H4 (cell line): ENCODE measurements at places on chromosomes 5 and 9. TPM values are rescaled to one million over a fixed set of nuclear protein-coding genes. Genes with fewer than 3 reads are reported as not detected.
A peak's percentile ranks its signal among the peaks of the same experiment; 100 is the strongest.

TGFBI gene
- 2,353 and 2,468 TPM in 2 replicates for total RNA-seq

ENTPD2 gene
- total RNA-seq = not detected in 2 replicates

SLC6A18 gene
- total RNA-seq = not detected in 2 replicates

SLC6A19 gene
- not detected in 2 replicates for total RNA-seq

DNA sequence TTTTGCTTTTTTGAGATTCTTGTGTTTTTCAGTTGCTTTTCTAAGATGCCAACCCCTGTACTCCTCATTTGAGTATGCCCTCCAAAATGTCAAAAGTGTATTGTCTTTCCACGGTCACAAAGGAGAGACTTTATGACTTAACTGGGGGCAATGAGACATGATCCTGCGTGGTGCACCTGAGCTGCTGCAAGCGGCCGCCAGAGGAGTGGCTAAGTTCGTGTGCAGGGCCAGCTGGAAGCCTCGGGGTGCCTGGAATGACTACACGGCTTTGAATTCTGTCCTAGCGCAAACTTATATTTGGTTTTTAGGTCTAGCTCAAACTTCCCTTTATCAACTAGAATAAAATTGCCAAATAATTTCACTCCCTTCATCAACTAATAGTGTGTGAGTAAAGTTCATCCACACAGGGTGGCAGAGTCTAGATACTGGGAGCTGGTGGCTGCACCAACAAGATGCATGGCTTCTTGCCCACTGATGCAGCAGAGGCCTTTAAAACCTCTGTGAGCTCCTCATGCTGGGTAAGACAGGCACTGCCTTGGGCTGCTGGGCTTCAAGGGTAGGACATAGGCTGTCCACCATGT lies 4.7 kb downstream of the GADD45G start:
- DNase-seq = no peak

GRCh38 chr5:33032271-33033070 lies 321.4 kb downstream of the NPR3 start:
- no peak for DNase-seq

DNA sequence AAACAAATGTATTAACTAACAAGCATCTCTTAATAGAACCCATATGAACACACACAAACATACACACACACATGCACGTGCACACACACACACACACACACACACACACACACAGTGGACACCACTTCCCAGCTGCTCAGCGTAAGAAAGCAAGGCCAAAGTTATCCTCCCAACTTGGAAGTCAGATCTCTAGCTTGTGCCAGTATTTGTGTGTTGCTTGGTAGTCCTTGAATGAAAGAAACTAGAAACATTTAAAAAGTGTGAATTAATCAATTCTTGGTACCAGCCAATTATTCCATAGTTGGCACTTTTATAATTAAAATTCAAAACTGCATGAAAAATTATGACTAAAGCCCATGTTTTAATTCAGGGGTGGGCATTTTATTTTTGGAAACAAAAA lies 178.1 kb downstream of the TMEM161B start:
- no peak for DNase-seq

DNA sequence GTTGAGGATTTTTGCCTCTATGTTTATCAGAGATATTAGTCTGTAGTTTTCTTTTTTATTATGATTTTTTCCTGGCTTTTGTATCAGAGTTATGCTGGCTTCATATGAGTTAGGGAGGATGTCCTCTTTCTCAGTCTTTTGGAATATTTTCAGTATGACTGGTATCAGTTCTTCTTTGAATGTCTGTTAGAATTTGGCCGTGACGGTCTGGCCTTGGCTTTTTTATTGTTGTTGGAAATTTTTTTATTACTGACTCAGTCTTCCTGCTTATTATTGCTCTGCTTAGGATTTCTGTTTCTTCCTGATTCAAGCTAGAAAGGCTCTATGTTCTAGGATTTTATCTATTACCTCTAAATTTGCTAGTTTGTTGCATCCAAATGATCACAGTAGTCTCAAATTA lies 421.9 kb downstream of the CDH10 start:
- no peak for DNase-seq

GRCh38 chr5:157459715-157460599 lies at the start of gene NIPAL4:
NIPAL4 (plus strand) TSS chr5:157460213; CDS start chr5:157460321, 108 bp downstream.
- DNase-seq = no peak

GRCh38 chr5:62199792-62200716 lies 106.0 kb upstream of the KIF2A start:
- DNase-seq = no peak

DNA sequence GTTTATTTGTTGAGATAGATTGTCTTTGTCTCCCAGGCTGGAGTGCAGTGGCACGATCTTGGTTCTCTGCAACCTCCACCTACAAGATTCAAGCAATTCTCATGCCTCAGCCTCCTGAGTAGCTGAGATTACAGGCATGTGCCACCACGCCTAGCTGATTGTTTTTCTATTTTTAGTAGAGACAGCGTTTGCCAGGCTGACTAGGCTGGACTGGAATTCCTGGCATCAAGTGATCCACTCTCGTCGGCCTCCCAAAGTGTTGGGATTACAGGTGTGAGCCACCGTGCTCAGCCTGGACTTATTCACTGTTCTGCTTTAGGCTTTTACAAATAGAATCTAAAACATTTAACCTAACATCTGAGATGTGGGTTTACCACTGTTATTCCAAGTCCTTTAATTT lies 91.3 kb downstream of the COMMD10 start:
- DNase-seq = no peak

DNA sequence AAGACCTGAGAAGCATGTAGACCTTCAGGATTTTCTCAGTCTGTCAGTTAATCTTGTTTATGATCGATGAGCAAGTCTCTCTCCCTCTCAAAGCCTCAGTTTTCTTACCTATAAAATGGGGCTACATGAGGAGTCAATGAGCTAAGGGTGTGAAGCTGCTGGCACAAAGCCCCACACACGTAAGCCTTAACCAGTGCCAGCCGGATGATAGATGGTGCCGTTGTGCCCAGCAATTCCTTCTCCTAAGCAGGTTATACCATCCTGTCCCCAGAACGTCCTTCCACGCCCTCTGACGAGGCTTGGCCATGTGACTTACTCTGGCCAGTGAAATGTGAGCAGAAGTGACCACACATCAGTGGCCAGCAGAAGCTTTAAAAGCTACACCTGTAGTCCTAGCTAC lies 179.0 kb downstream of the C9orf50 start:
- no peak for DNase-seq

DNA sequence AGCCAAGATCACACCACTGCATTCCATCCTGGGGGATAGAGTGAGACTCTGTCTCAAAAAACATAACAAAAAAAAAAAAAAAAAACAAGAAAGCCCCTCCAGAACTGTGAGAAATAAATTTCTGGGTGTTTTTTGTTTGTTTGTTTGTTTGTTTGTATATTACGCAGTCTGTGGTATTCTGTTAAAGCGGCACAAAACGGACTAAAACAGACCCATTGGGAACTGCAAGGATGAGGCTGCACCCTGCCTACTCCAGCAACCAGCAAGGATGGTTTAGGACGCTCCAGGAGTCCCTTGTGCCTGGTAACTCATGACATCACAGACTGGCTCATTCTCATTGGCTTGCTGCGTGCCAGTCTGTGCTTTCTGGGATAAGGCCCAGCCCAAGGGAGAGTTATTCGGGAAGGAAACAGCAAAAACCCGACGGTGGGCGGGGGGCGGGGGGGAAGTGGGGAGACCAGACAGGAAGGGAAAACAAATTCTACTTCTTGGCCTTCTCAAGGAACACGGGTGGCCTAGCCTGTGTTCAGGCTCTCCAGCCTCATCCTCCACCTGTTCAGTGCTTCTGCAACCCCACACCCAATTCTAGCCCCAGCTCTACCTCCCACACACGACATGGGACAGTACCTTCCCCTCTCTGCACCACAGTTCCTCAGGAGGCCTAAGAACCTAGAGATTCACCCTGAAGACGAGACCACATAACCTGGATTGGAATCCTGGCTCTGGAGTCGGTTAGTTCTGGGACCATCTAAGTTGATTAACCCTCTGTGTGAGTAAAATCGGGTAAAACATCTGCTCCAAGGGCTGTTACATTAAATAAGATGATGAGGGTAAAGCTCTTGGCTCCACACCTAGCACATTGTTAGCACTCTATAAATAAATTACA lies 2.8 kb downstream of the CD74 start:
- peak; percentile 89 for DNase-seq
